ENCODE measurements at places on chromosomes 5 and 9.

- H3K4me1 ChIP-seq: no peaks in the 10 kb centered on the region
- peaks cover 22% of the 10 kb centered on the region for H3K27me3 ChIP-seq
- peak; percentile 41 for DNase-seq
- no peak overlapping the region for H3K27ac ChIP-seq
- no peak overlapping the region for H3K4me3 ChIP-seq
Measured at GRCh38 chr5:14593326-14594021, 11.9 kb downstream of the OTULINL start.

- DNase-seq: no peak
- no peak overlapping the region for H3K4me3 ChIP-seq
- peaks cover 88% of the 10 kb centered on the region for H3K27me3 ChIP-seq
- no peaks in the 10 kb centered on the region for H3K36me3 ChIP-seq
Measured at GRCh38 chr9:34575241-34575640, 14.3 kb downstream of the CNTFR start.

- no peak for DNase-seq
- no peaks in the 10 kb centered on the region for H3K36me3 ChIP-seq
- H3K4me3 ChIP-seq: no peak overlapping the region
- no peaks in the 10 kb centered on the region for H3K27me3 ChIP-seq
- no peak overlapping the region for H3K27ac ChIP-seq
Measured at GRCh38 chr9:117253261-117253660, 161.6 kb downstream of the ASTN2 start.

DNA sequence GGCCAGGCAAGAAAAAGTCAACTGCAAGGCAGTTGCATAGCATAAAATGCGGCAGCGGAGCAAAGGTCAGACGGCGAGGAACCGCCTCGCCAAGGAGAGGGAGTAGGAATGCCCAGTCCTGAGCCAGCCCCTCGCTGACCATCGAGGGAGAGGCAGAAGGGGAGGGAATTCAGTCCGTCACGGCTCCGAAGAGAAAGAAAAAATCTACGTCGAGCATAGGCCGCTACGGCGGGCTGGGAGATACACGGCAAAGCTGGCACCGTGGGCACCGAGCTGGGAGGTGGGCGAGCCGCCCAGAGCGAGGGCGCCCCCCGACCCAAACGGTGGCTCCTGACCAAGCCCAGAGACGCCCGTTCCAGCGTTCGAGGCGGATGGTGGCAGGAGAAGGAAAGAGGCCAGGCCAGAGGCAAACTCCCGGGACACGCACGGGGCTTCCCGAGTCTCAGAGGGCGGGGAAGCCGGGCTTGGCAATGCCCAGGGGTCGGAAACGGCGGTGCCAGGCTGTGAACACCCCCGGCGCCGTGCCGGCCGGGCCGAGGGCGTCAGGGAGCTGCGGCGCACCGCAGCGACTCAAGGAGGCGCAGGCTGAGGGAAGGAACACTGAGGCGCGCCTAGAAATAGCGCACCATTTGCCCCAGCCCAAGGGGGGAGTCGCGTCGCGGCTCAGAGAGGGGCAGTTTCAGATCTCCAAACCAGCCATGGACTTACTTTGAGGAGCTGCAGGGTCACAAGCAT, 518 bp downstream of the SPRY4 start:
- peak overlapping the region; percentile 80 for H3K27ac ChIP-seq
- no peaks in the 10 kb centered on the region for H3K27me3 ChIP-seq
- DNase-seq: peak; percentile 48
- H3K36me3 ChIP-seq: peaks cover 3% of the 10 kb centered on the region
- peaks cover 36% of the 10 kb centered on the region for H3K4me1 ChIP-seq

GRCh38 chr5:93681432-93681831, 60.0 kb downstream of the POU5F2 start:
- no peak overlapping the region for H3K4me3 ChIP-seq
- H3K4me1 ChIP-seq: peaks cover 5% of the 10 kb centered on the region
- no peaks in the 10 kb centered on the region for H3K36me3 ChIP-seq
- no peaks in the 10 kb centered on the region for H3K27me3 ChIP-seq

DNA sequence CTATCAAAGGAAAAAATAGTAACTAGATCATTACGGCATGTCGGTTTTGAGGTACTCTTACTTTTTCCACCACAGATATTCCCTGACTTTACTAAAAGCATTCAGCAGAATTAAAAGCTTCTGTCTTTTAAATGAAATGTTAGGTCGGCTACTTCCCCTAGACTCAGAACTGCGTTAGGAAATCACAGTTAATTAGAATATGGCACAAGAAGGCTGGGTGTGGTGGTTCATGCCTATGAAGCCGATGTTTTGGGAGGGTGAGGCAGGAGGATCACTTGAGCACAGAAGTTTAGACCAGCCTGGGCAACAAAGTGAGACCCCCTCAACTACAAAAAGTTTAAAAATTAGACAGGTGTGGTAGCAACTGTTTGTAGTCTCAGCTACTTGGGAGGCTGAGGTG, 24.4 kb downstream of the CEMIP2 start:
- peaks cover 11% of the 10 kb centered on the region for H3K4me1 ChIP-seq
- H3K4me3 ChIP-seq: no peak overlapping the region
- H3K27ac ChIP-seq: no peak overlapping the region

- H3K27me3 ChIP-seq: no peaks in the 10 kb centered on the region
- no peak for DNase-seq
- no peak overlapping the region for H3K27ac ChIP-seq
- H3K4me3 ChIP-seq: no peak overlapping the region
Measured at GRCh38 chr5:148810823-148811222, 15.6 kb upstream of the ADRB2 start.

GRCh38 chr5:38265546-38266179, 7.3 kb downstream of the EGFLAM start:
- H3K27ac ChIP-seq: no peak overlapping the region
- H3K4me3 ChIP-seq: no peak overlapping the region
- H3K4me1 ChIP-seq: no peaks in the 10 kb centered on the region
- DNase-seq: peak; percentile 40

GRCh38 chr9:76570826-76571225, 111.8 kb downstream of the GCNT1 start:
- H3K36me3 ChIP-seq: no peaks in the 10 kb centered on the region
- H3K27ac ChIP-seq: no peak overlapping the region
- no peaks in the 10 kb centered on the region for H3K4me1 ChIP-seq
- H3K27me3 ChIP-seq: peaks cover 3% of the 10 kb centered on the region
- no peak for DNase-seq

GRCh38 chr9:69442486-69442885, 117.5 kb downstream of the ENTREP1 start:
- H3K4me3 ChIP-seq: no peak overlapping the region
- H3K4me1 ChIP-seq: no peaks in the 10 kb centered on the region
- no peak overlapping the region for H3K27ac ChIP-seq
- H3K36me3 ChIP-seq: no peaks in the 10 kb centered on the region
- H3K27me3 ChIP-seq: no peaks in the 10 kb centered on the region

GRCh38 chr5:68178579-68178978, 37.0 kb upstream of the PIK3R1 start:
- H3K27ac ChIP-seq: no peak overlapping the region
- H3K4me3 ChIP-seq: no peak overlapping the region
- no peaks in the 10 kb centered on the region for H3K27me3 ChIP-seq
- H3K4me1 ChIP-seq: no peaks in the 10 kb centered on the region
- H3K36me3 ChIP-seq: no peaks in the 10 kb centered on the region
- DNase-seq: no peak

- H3K4me1 ChIP-seq: no peaks in the 10 kb centered on the region
- H3K4me3 ChIP-seq: no peak overlapping the region
- no peak overlapping the region for H3K27ac ChIP-seq
Measured at GRCh38 chr9:9998491-9999287, 614.1 kb downstream of the PTPRD start.

DNA sequence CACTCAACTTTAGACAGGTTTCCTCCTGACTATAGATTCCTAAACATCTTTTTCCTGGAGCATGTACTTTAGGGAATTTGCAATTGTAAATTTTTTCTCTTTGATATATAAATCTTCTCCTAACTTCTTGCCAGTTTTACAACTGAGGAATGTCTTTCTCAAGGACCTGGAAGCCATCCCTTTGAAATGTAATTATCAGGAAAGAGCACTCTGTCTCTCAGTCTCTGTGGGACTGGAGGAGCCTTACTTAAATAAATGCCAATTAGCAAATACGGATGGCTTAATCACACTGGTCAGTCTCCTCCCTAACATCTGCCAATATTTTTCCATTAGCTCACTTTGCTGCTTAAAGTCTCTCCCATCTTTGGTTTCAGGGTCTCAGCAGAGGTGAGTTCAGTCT, 344.3 kb upstream of the ARRDC3 start:
- no peak overlapping the region for H3K4me3 ChIP-seq
- no peak for DNase-seq
- no peaks in the 10 kb centered on the region for H3K36me3 ChIP-seq
- H3K4me1 ChIP-seq: no peaks in the 10 kb centered on the region
- H3K27me3 ChIP-seq: no peaks in the 10 kb centered on the region

DNA sequence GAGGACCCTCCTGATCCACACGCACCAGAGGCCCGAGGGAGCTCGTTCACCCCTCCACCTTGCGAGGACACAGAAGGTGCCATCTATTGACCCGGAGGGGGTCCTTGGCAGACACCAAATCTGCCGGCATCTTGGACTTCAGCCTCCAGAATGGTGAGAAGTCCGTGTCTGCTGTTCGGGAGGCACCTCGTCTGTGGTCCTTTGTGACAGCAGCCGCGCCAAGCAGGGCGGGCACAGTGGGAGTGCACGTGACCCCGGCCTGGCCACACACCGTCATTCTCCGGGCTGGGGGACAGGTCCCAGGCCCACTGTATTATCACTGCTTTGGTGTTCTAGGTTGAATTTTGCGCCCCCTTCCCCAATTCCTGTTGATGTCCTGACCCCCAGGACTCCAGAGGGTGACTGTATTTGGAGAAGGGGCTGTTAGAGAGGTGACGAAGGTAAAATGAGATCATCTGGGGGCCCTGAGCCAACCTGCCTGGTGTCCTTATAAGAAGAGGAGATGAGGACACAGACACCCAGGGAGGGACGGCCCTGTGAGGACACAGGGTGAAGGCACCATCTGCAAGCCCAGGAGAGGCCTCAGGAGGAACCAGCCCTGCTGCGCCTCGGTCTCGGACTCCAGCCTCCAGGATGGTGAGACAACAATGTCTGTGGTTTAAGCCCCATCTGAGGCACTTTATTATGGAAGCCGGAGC, 15.7 kb downstream of the LPCAT1 start:
- no peak overlapping the region for H3K27ac ChIP-seq
- peaks cover 9% of the 10 kb centered on the region for H3K4me1 ChIP-seq
- no peak for DNase-seq

- H3K4me1 ChIP-seq: peaks cover 24% of the 10 kb centered on the region
- H3K27ac ChIP-seq: peak overlapping the region; percentile 96
- no peaks in the 10 kb centered on the region for H3K27me3 ChIP-seq
- H3K36me3 ChIP-seq: peaks cover 34% of the 10 kb centered on the region
- H3K4me3 ChIP-seq: no peak overlapping the region
Measured at GRCh38 chr9:33320230-33320567, 29.9 kb downstream of the NFX1 start.

DNA sequence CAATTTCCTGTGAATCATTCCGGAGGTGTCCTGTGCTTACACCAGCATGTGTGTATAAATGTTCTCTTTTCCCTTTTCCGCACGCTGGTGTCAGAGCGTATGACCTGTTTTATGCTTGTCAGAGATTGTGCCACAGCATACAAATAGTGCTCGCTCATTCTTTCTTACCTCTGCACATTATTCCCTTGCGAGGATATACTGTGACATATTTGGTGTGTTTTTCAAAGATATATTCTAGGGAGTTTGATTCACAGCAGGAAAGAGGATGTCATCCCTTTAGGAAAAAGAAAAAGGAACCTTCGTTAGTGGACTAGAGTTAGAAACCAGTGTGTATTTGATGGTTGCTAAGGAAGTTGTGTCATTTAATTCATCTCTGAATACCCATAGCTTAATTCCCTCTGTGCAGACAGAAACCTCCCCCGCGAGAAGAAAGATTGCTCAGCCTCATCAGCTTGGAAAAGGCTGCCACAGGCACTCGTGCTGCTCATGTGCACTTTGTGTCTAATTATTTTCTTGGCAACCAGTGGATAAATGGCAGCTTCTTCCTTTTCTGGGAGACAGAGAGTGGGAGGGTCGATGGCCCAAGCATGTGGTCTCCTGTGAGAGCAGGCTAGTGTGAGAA, 14.7 kb upstream of the CCIN start:
- peaks cover 38% of the 10 kb centered on the region for H3K36me3 ChIP-seq
- no peaks in the 10 kb centered on the region for H3K27me3 ChIP-seq
- peak; percentile 71 for DNase-seq
- H3K4me1 ChIP-seq: peaks cover 17% of the 10 kb centered on the region
- no peak overlapping the region for H3K4me3 ChIP-seq

GRCh38 chr9:131776473-131776872, 36.6 kb upstream of the RAPGEF1 start:
- H3K27ac ChIP-seq: no peak overlapping the region
- H3K4me1 ChIP-seq: no peaks in the 10 kb centered on the region
- no peak overlapping the region for H3K4me3 ChIP-seq
- peak; percentile 36 for DNase-seq
- peaks cover 27% of the 10 kb centered on the region for H3K27me3 ChIP-seq

- peak; percentile 60 for DNase-seq
- H3K4me1 ChIP-seq: peaks cover 24% of the 10 kb centered on the region
- peak overlapping the region; percentile 78 for H3K27ac ChIP-seq
- peaks cover 9% of the 10 kb centered on the region for H3K36me3 ChIP-seq
- H3K4me3 ChIP-seq: no peak overlapping the region
Measured at GRCh38 chr5:124634228-124634739, 112.2 kb downstream of the ZNF608 start.

DNA sequence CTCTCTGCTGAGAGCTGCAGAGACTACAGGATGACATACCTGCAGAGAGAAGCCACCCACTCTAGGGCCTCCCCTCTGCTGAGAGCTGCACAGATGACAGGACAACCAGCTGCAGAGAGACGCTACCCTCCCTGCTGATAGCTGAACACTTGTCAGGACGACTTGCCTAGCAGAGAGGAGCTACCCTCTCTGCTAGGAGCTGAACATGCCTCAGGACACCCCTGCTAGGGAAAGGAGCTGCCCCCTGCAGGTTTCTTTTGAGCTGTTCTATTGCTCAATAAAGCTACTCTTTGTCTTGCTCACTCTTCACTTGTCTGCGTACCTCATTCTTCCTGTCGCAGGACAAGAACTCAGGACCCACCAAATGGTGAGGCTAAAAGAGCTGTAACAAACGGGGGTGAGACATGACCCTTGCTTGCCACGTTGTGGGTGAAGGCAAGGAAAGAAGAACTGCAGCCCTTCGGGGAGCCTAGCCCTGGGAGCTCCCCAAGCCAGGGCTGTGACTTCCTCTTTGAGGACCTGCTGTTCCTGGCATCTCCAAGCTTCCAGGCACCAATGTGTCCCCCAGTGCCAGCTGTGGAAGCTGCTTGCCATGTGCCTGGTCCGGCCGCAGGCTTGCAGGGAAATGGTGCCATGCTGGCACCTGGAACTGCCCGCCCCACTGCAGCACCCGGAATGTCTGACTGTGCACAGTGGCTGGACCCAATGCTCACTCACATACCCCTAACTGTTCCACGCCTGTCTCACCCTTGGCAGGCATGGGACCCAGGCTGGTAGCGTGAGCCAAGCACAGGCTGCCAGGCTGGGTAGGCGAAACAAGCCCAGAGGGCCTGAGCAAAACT, 5.1 kb upstream of the TESK1 start:
- H3K27me3 ChIP-seq: no peaks in the 10 kb centered on the region
- no peak overlapping the region for H3K4me3 ChIP-seq
- peaks cover 3% of the 10 kb centered on the region for H3K4me1 ChIP-seq

GRCh38 chr5:164672931-164673694, 1167.7 kb downstream of the MAT2B start:
- 0 out of 2 replicates have a peak, but pooled peaks cover 2% of the 10 kb centered on the region for H3K4me1 ChIP-seq
- no peaks in the 10 kb centered on the region for H3K27me3 ChIP-seq
- H3K27ac ChIP-seq: no peak overlapping the region
- no peaks in the 10 kb centered on the region for H3K36me3 ChIP-seq

GRCh38 chr5:95733107-95733665, 2.0 kb downstream of the RHOBTB3 start:
- no peaks in the 10 kb centered on the region for H3K27me3 ChIP-seq
- H3K36me3 ChIP-seq: peaks cover 13% of the 10 kb centered on the region
- H3K4me3 ChIP-seq: peak overlapping the region; percentile 98
- H3K27ac ChIP-seq: peak overlapping the region; percentile 35
- DNase-seq: no peak
